Stimulated activated CD4-positive, alpha-beta T cell treated with anti-CD3 and anti-CD28 coated beads, Interleukin-15, amount 100 ng/mL, for 1 hour (primary cell): ENCODE measurements at places on chromosomes 1 and 21.

- peak; percentile 50 for DNase-seq
Measured at GRCh38 chr1:115098979-115099692, 9.8 kb upstream of the TSPAN2 start.

DNA sequence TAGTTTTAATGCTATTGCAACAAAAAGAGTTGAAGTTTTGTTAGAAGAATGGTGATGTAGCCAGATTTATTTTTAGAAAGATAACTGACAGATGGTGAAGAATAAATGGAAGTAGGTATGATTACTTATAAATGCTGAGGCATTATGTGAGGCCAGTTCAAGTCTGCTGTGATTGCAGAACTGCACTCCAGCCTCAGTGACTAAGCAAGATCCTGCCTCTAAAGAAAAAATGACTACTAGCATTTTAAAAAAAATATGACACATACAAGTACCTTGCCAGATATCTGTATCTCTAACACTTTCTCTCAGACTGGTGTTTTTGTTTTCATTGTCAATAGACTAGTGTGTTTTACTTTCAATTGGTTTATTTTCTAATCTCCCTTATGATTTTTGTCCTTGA lies 1242.4 kb upstream of the ADGRL4 start:
- DNase-seq: no peak

DNA sequence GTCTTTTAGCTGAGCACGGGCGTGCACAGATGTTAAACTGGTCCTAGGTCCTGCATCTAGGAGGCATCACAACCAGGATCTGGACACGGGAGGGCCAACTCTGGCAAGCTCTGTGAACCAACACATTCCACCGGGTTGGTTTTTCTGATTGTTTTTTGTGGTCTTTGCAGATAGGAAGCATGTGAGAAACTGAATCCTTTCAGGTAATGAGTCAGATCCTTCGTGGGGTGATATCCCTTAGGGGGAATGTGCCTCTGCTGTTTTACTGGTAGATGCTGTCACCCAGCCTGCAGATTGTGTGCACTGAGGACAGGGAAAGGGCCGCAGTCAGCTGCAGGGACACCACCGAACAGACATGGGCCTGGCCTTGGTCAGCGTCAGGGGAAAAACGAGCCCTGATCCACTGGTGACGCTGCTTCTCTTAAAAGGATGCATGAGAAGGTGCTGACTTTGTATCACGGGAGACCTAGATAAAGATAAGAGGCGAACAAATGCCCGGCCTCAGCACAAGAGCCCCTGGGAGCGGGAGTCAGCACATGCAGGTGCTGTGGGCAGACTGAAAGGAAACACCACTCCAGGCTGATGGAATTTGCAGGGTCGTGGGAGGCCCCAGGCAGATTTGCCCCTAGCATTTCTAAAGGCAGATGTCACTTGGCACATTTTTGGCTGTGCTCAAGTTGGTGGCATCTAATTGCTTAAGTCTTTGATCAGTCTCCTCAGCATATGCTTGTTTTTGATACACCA lies 51.1 kb downstream of the DOP1B start:
- no peak for DNase-seq

GRCh38 chr1:44423591-44424537 lies 18.8 kb downstream of the RNF220 start:
- DNase-seq: no peak

- DNase-seq: no peak
Measured at GRCh38 chr21:42095581-42095980, 24.5 kb downstream of the UMODL1 start.

- DNase-seq: no peak
Measured at GRCh38 chr1:43418858-43419257, 29.2 kb downstream of the SZT2 start.

- no peak for DNase-seq
Measured at GRCh38 chr1:109425391-109426280, 612 bp downstream of the PSMA5 start.

- no peak for DNase-seq
Measured at GRCh38 chr1:200795156-200795555, 56.5 kb downstream of the CAMSAP2 start.

GRCh38 chr1:112006416-112007025 lies 17.1 kb upstream of the KCND3 start:
- no peak for DNase-seq

DNA sequence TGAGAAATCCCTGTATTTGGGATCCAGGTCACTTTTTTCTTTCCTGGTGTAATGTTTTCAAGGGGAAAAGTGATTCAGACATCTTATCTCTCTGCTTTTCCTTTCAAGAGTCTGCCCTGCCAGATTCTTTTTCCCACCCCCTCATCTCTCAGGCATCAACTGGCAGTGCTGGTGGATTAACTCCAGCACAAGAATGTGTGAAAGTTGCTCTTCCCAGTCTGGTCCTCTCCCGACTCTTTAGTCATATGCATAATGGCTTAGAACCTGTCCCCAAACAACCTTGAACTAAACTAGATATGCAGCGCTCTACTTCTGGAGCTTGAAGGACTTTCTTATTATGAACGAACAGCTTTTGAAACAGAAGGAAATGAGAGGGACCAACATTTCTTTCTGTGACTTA lies 88.5 kb downstream of the SLC44A5 start:
- no peak for DNase-seq

DNA sequence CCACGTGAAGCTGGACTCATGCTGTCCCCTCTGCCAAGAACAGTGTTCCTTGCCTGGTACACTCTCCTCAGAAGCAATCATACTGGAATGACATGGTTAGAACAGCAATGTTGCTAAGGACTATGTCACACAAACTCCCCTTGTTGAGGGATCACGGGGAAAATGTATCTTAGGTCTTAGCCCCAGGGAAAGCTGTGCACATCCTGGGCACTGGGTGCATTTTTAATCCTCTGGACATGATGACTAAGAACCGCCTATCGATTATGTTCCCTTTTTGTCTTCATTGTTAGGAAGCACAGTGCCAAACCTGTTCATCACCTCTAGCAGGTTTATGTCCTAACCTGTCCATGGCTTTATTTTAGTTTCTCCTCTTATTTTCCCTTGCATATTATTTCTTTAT lies 115.1 kb downstream of the HIVEP3 start:
- DNase-seq: no peak

DNA sequence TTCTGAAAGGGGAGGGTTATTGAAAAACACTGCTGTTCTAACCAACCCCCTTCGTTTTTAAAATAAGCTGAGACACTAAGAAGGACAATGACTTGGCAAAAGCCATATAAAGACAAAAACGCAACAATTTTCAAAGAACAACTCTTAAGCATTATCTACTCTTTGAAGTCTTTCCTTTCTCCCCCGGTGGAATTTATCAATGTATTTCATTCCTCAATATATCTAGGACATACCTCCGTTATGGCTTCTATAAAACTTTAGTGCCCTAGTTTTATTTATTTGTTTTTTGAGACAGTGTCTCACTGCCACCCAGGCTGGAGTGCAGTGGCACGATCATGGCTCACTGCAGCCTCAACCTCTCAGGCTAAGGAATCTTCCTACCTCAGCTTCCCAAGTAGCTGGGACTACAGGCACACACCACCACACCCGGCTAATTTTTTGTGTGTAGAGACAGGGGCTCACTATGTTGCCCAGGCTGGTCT lies 3.2 kb downstream of the NRDC start:
- DNase-seq: no peak

GRCh38 chr1:229514578-229515275 lies 6.6 kb upstream of the NUP133 start:
- DNase-seq: peak; percentile 25

- DNase-seq: no peak
Measured at GRCh38 chr1:242081446-242081845, 82.5 kb upstream of the MAP1LC3C start.

DNA sequence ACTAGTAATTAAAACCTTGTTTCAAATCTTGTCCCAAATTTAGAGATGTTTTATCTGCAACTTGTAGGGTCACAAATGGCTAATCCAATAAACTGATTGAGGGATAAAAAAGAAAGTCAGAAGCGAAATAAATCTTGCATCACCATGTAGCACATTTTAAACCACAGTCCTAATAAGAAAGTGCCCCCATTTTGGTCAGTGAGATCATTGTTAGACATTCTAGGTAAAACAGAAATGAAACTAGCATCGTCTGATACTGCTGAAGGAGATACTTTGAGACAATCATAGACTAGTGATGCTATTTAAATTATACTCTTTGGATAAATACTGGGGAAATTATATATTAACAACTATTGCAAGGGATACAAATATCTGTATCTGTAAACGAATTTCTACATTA lies 247.9 kb downstream of the AMY1C start:
- DNase-seq: no peak

- DNase-seq: no peak
Measured at GRCh38 chr1:226123591-226124471, 61.3 kb downstream of the H3-3A start.

- no peak for DNase-seq
Measured at GRCh38 chr1:232112076-232112475, 485.5 kb downstream of the DISC1 start.

DNA sequence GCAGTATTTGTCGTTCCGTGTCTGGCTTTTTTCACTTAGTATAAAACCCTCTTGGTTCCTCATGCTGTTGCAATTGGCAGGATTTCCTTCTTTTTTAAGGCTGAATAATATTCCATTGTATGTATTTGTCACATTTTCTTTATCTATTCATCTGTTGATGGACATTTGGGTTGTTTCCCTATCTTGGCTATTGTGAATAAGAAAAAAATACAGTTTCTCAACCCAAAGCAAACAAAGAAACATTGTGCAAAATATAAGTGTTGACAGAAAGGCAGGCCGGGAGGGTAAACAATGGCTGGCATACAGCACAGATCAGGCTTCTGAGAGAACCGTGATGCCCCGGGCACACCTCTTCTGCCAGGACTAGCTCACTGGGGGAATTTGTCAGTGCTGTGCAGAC lies 26.9 kb downstream of the NENF start:
- no peak for DNase-seq

- DNase-seq: no peak
Measured at GRCh38 chr21:32779983-32780382, 8.4 kb upstream of the PAXBP1 start.

GRCh38 chr1:162357681-162358266 lies 18.9 kb downstream of the SPATA46 start:
- DNase-seq: no peak

DNA sequence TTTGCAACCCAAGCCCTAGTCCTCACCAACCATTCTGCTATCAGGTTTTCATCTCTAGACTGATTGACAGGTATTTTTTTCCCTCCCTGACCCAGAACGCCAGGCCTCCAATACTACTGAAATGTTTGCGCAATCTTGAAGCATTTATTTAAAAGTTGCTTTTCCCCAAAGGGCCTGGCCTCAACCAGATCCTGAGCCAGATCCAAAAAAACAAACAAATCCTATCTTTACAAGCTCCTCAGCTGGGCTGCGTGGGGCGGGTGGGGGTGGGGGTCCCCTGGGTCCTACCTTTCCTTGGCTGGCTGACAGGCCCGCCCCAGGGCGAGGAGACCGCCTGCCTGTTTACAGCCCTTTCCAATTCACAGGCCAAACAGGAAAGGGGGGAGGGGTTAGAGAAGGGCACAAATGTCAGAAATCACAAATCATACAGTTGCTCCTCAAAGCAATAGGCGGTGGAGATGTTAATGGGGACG lies 98.8 kb downstream of the FOXD2 start:
- DNase-seq: no peak

DNA sequence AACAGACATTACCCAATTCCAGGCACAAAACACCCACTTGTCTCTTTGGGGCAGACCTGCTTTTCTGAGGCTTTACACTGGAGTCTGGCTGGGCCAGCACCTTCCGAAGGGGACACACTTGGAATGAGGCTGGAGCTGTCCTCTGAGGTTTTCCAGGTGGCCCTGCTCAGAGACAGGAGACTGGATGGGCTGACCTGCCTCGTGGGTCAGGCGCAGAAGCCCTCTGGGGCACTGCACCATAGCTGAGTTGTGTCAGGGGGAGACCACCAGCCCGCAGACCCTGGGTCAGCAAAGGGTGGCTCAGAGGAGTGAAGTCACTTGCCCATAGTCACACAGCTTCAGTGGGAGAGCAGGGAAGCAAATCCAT lies 1.8 kb downstream of the SH2D5 start:
- no peak for DNase-seq

DNA sequence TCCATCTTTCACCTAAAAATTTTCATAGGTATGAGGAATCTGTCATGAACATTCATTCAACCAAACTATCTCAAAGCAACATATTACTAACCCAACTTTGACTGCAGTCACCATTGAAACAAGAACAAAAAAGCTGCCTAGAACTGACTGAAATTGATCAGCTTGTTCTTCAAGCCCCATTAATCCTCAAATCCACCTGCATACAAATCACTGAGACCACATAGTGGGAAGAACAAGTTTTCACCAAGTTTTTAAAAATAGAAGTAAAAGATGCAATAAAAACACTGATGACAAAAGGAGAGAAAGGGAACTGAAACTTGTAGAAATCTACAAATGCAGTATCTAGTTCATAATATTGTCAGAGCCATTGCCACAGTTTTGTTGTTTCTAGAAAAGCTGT lies 6.1 kb downstream of the SORT1 start:
- DNase-seq: no peak

GRCh38 chr1:232936941-232937340 lies 13.5 kb upstream of the NTPCR start:
- no peak for DNase-seq

- DNase-seq: no peak
Measured at GRCh38 chr1:25590096-25590824, 26.3 kb upstream of the MAN1C1 start.

DNA sequence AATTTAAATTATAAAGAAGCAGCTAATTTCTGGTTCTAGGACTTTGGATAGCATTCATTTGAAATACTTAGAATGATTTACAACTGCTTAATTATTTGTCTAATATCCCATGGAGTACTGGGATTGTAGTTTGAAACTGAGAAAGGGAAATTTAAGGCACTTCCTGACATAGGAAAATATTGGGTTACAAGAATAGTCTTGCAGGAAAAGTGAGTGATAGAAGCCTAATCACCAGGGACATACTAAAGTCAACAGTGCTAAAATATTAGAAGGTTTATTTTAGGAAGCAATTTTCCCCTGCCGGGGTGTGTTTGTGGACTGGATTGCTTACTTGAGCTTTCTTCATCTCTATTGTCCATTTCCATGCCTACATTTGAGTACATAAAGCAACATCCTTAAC lies 661.6 kb downstream of the ADGRL2 start:
- DNase-seq: no peak

DNA sequence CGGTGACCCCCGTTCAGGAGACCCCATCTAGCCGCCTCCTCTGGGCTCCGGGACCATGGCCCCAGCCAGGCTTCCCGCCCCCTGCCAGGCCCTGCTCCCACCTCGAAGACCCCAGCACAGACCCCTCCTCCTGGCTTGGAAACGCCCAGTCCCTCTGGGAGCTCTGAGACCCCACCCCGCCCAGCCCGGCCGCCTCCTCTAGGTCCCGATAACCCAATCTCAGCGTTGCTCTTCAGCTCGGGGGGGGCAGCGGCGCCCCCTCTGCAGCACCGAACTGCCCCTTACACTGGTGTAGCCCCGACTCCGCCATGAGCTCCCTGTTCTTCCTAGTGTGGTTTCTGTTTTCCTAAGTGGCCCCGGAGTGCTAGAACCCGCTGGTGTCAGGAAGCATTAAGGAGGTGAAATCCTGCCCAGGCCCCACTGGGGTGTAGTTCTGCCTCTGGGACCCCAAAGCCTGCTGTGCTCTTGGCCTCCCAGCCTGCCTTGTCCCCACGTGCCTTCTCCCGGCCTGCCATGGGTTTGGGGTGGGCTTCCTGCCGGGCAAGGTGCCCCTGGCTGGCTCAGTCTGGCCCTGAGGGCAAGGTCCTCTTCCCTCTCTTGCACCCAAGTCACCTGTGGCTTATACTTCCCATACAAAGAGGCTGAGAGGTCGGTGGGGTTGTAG lies 10.7 kb upstream of the MMEL1 start:
- DNase-seq: no peak
